ENCODE measurements at places on chromosomes 2 and 18. TPM values are rescaled to one million over a fixed set of nuclear protein-coding genes. Genes with fewer than 3 reads are reported as not detected.

SLC66A3 gene
- total RNA-seq = 10.2 TPM

PLA2R1 gene
- total RNA-seq = not detected

CIB4 gene
- not detected for total RNA-seq

PREPL gene
- 36.6 TPM for total RNA-seq

ALLC gene
- total RNA-seq = not detected

NABP1 gene
- total RNA-seq = 51.3 TPM

TUBA3E gene
- not detected for total RNA-seq

OTOS gene
- not detected for total RNA-seq

EVX2 gene
- not detected for total RNA-seq

KIF1A gene
- 2.6 TPM for total RNA-seq

FIGN gene
- total RNA-seq = not detected

LYPD1 gene
- not detected for total RNA-seq

RRM2 gene
- total RNA-seq = 468 TPM

ZNF521 gene
- not detected for total RNA-seq

CYTIP gene
- 247 TPM for total RNA-seq

RASGRP3 gene
- total RNA-seq = 2.7 TPM

ATRAID gene
- total RNA-seq = 95.3 TPM

CDH19 gene
- not detected for total RNA-seq

UGT1A4 gene
- not detected for total RNA-seq

MYCN gene
- total RNA-seq = not detected

SERPINB13 gene
- total RNA-seq = not detected

RAD51AP2 gene
- not detected for total RNA-seq

SNTG2 gene
- 1.1 TPM for total RNA-seq

ILKAP gene
- total RNA-seq = 55.3 TPM

SGPP2 gene
- 5.6 TPM for total RNA-seq

NGEF gene
- 0.13 TPM for total RNA-seq

All from activated CD8-positive, alpha-beta memory T cell treated with anti-CD3 and anti-CD28 coated beads for 36 hours (primary cell).